Suprapubic skin (tissue), 4 donors: ENCODE measurements at places on chromosomes 5 and 9.

- DNase-seq, result no peak
Measured at GRCh38 chr5:111229221-111229835, 5.1 kb downstream of the CAMK4 start.

DNA sequence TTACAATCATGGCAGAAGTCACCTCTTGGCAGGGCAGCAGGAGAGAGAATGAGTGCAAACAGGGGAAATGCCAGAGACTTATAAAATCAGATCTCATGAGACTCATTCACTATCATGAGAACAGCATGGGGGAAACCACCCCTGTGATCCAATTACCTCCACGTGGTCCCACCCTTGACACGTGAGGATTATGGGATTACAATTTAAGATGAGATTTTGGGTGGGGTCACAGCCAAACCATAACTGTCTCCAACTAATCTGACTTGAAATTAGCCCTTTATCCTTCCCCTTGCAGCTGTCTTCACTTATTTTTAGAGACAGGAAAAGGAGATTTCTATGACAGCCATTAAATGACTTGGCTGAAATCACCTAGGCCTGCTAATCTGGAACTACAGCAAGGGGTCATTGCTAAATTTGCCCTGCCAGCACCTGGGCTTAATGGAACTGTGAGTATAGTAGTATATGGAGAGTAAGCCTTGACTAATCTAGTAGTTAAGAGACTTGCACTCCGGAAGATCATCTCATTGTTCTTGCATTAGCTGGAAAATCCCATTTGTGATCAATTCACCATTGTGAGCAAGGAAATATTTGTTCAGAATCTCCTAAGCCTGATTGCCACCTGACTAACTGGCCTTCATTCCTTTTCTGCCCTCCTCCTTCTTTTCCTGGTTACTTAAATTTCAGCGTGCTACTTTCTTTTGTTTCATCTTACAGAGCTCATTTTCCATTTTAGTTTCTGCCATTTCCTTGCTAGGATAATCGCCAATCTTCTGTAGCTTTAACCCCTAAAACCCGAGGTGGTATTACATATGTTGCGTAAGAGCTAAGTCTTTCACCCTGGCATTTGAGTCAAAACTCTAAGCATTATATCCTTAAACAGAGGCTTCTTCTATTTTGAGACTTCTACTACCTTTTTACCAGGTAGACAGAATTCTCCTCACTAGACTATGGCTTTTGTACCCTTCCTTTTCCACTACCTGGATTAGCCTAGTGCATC, 65.3 kb upstream of the RUSC2 start:
- no peak for DNase-seq

DNA sequence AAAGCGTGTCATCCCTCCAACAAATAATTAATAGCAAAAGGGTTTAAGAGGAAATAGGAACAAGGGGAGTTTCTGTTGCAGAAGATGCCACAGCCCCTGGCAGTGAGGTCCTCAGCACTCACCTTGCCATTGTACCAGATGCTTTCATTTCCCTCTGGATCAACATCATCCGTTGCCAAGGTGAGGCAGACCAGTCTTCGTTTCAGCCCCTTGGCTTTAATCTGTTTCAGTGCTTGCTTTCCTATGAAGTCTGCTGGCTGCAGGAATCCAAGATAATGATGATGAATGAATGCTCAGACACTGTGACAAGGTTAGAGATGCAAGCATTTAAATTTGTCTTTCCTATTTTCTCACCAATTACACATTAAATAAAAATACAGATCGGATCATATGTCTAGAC, 20.0 kb upstream of the ARSB start:
- no peak for DNase-seq

DNA sequence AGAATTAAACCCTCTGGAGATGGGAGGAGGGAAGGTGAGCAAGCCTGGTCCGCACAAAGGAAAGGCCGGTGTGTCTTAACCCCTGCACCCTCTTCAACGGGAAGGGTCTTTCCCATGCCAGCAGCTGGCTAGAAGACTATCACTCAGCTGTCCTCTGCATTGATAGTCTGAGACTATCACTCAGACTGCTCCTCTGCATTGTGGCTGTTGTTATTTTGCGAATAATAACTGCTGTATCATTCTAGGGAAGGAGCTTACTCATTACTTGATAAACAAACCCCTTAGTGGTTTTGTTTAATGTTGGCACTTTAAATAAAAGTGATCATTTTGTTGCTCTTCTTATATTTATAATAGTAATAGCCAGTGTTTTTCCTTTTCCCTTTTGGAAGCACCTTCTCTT, 8.1 kb downstream of the TRIP13 start:
- DNase-seq, result no peak

GRCh38 chr9:89080193-89080592, 88.9 kb downstream of the S1PR3 start:
- no peak for DNase-seq

- DNase-seq, result no peak
Measured at GRCh38 chr5:109318455-109319108, 91.2 kb downstream of the PJA2 start.

GRCh38 chr5:10254686-10255085, 4.6 kb downstream of the CCT5 start:
- DNase-seq, result no peak

DNA sequence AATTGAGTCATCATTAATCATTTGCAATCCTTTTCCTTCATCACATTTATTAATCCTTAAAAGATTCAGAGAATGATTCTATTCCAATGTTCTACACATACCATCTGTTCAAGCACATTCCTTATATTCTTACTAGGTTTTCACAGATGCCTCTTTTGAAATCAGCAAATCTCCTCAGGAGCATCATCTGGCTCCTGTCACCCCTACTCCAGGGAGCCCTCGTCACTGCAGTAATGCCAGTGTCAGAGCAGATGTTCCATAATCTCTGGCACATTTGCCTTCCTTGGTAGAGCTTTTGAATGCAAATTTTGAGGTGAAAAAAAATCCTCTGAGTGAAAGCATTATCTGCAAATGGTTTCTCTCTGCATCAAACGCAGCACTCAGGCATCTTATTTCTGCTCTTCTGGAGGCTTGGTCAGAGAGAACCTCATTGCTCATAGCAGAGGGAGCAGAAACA, 7.6 kb upstream of the KCNV2 start:
- DNase-seq, result no peak

- no peak for DNase-seq
Measured at GRCh38 chr9:96758845-96759673, 18.8 kb downstream of the ZNF510 start.

GRCh38 chr9:19173598-19174125, 46.4 kb upstream of the PLIN2 start:
- DNase-seq, result no peak

- DNase-seq, result no peak
Measured at GRCh38 chr5:170495825-170496661, 7.8 kb upstream of the KCNIP1 start.

GRCh38 chr9:95762322-95762721, 113.2 kb upstream of the ERCC6L2 start:
- DNase-seq, result no peak

DNA sequence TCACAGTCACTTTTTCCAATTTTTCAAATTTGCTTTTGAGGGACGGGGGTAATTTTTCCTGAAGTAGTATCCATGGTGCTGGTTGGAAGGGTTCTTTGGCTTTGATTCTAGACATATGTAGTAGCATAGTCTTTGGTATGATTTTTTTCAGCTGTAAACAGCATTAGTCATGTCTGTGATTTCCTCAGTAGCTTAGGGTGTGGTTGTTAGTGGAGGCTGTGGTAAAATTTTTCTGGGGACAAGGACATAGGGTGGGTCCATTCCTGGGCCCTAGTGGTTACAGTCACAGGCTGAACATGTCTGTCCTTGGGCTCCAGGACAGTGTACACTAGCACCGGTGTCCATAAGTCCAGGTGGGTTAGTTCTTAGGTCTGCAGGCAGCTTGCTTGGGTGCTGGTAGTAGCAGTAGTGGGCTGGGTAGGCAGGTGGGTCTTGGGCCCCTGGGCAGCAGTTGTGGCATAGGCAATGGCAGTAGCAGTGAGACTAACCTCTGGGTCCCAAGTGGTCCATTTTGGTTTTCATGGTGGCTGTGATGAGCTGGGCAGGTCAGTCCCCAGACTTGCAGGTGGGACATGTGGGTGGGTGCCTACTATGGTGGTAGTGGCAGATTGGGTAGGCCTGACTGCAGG, 100.0 kb upstream of the CXCL14 start:
- DNase-seq, result no peak

DNA sequence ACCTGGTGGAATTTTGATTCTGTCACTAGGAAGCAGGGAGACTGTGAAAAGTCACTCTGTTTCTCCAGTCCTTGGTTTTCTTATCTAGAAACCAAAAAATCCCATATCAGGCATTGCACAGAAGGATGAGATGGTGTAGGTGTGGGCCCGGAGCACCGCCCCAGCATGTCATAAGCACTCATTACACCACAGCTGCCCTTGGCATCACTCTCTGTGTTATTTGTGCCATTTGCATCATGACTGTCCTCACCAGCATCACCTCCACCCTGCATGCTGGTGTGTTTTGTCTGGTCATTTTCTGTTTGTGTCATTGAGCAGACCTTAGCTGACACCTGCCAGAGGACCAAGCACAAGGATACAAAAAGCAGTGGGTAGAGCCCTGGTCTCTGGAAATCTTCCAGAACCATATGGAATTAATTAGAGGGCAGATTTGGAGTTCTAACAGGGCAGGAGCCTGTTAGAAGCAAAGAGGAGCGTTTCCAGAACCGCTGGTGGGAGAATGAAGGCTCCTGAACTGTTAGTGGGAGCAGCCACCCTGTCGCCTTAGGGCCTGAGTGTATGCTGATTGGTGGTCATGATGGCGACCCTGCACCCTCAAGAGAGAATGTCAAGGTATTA, 99.3 kb downstream of the AMBP start:
- DNase-seq, result no peak

DNA sequence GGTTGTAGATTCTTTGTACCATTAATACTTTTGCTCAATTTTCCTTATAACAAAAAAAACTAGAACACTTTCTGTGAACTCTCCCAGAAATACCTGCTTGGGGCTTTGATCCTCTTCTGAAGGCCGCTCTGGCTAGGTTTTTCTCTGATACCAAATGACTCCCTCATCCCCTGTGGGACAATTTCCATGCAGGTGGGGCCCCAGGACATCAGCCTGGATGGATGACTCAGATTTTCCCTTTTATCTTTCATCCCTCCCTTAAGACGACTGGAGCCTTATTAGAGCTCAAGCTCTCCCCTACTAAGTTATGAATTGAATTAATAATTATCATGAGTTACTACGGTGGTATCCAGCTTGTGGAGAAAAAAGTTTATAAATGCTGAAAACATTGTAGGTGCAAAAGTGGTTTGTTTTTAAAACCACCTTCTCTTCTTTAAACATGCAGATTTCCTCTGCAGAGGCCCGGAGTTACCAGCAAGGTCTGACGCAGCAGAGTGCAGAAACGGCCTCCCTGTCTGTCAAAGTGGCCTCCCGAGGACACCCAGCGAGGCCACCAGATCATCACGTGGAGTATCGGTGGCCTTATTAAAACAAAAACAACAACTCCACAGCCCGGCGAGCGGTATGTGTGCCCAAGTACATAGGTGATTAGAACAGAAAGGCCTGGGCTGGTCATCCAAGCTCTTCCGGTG, 50.8 kb upstream of the IRX4 start:
- no peak for DNase-seq

DNA sequence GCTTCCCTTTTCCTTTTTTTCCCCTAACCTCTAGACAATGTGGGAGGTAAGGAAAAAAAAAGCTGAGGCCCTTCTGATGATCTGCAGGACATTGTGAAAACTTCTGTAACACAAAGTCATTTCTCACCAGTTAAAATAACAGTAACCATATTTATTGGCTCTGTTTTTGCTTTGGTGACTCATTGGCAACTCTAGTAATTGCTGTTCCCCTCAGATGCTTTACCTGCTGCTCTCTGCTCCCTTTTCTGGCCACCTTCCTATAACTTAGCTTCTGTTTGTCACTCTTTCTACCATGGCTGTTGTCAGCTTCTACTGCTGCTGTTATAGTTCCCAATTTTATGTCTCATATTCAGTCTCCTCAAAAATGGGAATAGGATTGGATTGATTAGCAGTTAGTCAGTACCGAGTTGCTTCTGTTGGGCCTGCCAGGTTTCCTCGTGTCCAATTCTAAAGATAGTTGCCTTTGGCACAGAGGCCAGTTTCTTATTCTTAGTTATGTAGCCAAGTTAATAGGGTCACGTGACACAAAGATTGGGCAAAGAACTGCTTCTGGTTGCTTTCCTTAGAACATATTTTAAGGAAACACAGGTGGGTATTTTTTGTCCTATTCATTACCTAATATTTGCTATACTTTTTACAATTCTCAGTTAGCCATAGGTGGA, 16.8 kb downstream of the SCAMP1 start:
- DNase-seq, result no peak

DNA sequence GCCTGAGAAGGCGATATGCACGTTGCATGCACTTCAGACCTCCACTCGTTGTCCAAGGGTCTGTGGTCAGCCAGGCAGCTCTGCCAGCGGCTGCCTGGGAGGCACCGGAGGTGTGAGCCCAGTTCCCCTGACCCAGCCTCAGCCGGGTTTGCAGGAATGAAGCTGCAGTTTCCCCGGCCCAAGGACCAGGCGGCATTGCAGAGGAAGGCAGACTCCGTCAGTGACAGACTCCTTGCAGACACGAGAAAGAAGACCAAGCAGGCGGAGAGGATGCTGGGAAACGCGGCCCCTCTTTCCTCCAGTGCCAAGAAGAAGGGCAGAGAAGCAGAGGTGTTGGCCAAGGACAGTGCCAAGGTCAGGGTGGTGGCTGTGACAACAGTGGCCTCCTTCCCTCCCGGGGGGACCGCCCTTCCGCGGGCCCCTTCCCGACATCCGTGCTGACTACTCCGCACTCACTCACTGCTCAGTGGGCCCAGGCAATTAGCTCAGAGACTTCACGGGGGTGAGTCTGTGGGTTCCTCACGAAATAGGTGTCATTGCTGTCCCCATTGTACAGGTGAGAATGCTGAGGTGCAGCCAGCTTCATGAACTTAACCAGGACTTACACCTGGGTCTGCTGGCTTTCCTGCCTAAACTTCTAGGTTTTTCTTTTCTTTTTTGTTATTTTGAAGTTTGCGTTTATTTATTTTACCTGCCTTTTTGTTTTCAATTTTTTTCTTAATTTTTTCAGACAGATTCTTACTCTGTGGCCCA, 10.8 kb upstream of the AIF1L start:
- DNase-seq, result no peak

- DNase-seq, result no peak
Measured at GRCh38 chr5:13488254-13488931, 456.1 kb downstream of the DNAH5 start.

- DNase-seq, result no peak
Measured at GRCh38 chr9:87787735-87788134, 61.8 kb downstream of the CTSL start.

DNA sequence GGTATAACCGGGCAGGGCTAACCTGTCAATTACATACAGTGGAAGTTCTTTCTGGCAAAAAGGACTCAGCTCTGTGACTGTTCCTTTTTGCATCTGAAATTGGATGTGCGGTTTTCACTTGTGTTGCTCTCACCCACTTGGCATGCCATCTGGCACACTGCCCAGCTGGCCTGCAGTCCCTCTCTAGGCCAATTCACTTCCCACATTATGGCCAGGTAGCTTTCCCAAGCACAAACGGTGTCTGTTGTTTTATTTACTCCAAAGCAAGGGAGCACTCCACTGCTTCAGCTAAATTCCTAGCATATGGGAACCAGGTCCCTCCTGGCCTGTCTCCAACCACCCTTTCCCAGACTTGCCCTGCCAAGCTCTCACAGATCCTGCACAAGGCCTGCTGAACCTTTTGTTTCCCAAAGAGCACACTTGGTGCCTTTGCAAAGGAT, 132.5 kb downstream of the SEMA6A start:
- no peak for DNase-seq
